ENCODE measurements at places on chromosomes 4 and X. TPM values are rescaled to one million over a fixed set of nuclear protein-coding genes. Genes with fewer than 3 reads are reported as not detected.

DNA sequence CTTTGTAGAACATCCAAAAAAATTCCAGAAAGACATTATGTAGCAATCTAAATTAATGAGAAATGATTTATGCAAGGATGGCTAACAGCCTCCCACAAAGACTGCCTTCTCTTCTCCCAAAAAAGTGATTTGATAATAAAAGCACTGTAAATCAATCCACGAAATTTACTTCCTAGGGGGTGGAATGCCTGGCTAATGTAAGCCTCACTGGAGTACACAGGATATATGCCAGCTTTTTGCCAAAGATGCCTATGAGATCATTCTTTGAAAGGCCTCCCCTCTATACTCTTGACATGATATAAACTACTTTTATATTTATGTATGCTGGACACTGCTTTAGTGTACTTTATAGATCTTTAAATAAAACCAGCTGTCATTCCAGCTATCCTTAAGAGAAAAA is 211.1 kb downstream of the ADAMTS3 start:
- DNase-seq, result no peak

DNA sequence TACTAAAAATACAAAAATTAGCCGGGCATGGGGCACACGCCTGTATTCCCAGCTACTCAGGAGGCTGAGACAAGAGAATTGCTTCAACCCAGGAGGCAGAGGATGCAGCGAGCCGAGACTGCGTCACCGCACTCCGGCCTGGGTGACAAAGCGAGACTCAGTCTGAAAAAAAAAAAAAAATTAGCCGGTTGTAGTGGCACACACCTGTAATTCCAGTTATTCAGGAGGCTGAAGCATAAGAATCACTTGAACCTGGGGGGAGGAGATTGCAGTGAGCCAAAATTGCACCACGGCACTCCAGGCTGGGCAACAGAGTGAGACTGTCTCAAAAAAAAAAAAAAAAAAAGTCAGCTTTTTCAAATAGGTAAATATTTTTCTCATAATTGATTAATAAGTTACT is 71.9 kb downstream of the WDFY3 start:
- no peak for DNase-seq

DNA sequence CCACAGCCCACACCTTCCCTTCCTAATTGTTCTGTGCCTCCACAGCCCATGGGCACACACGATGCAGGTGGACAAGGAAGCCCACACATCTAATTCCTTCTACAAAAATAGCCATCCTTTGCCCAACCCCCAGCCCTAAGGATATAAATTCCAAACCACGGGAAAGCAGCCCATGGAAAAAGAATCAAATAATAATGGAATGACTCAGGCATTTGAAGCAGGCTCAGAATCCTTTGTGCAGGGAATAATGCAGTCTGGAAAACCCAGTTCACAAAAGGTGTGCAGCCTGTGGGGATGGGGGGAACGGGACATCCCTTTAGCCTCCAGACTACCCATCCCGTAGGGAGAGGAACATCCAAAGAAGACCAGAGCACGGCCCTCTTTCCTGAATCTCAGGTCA is 342.3 kb upstream of the GALNT7 start:
- DNase-seq, result peak; percentile 28

DNA sequence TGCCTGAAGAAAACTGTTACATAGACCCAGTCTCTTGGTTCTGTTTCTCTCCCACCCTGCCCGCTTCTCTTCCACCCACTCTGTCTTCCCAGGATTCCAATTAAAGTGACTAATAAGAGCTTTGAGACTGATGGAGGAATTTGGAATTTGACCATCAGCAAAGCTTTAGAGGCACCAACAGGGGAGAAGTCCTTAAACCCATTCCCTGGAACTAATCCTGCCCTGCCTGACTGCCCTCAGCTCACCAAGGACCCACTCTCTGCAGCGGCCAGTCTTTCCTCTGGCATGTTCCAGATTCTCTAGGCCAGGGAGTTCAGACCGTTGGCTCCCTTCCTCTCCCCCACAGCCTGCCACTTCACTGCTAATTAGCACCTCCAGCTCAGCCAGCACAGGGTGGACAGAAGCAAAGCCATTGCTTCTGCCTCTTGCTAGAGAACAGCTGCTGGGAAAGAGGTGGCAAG is 23.9 kb downstream of the SCD5 start:
- DNase-seq, result no peak

DNA sequence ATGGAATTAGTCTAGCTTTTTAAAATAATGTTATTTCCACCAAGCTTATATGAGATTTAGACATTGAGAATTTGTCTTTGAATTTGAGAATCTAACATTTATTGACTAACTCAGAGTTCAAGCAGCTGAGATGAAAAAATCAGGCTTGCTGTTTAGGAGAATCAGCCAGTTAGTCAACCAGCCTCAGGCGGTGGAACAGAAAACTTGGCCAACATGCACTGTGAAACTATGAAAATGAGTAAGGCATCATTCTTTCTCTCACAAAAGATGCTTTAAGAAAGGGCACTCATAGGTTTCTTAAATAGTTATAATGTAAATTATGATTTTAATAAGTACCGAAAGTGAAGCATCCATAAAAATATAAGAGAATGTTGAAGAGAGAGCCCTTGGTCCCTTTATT is 84.2 kb downstream of the NFKB1 start:
- no peak for DNase-seq

DNA sequence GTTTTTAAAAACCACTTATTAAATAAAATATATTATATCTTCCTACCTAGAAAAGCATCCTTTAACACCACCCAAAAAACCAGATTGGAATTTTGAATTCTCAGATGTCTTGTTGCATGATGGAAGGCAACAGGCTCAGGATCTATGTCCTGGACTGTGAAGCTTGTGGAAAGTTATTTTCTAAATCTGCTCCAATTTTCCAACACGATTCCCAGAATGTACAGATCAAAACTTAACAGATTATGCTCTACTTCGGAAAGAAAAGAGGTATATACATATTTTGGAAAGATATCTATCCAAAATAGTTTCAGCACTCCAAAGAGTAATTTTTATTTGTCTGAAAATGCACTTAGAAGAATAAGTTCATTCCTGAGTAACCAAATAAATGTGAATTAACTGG is 291.7 kb upstream of the EMCN start:
- no peak for DNase-seq

DNA sequence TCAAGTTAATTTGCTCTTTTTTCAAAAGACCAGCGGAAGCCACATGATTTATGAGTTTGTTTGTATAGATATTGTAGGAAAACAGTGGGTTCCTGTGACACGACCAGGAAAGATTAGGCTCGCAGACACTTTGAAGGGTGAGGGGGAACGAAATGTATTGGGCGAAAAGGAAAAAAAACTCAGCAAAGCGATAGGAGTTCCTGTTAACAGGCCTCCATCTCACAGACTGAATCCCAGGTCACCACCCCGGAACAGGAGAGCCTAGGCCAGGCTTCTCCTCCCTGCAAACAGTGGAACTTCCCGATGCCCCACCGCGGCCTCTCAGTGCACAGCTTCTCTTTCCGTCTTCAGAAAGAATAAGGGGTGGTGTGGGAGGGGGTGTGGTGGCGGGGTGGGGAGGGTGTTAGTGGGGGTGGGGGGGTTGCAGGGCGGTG is 181.8 kb upstream of the GPRIN3 start:
- no peak for DNase-seq

DNA sequence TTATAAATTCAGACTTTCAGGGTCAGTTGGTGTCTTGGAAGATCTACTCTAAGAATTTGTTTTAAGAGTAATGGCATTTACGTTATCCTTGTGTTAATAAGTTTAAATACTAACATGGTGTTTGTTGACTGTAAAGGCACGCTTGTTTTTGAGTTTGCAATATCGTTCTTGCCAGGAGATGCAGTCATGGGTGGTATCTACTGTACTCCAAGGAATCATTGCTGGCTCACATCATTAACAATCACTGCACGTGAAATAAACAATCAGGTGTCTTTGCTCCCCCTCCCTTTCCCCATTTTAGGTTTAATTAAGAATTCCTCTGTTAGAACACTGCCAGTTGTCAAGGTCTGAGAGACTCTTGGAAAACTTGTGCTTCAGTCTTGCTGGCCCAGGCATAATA is 1.6 kb downstream of the HHIP start:
- no peak for DNase-seq

DNA sequence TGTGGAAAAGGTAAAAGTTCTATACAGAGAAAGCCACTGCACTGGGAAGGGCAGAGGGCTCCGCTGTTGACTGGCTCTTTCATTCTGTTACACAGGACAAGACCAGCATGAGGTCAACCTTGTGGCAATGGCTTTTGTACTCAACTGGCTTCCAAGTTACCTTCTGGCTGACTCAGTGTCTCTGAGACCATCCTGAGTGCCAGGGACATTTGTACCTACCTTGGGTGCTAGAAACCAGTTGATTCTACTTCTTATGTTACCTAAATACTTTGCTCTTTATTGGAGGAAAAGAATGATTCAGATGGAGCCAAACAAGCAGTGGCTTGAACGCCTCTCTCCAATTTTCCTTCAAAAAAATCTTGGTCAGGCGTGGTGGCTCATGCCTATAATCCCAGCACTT is 123.2 kb downstream of the RBM47 start:
- DNase-seq, result no peak

DNA sequence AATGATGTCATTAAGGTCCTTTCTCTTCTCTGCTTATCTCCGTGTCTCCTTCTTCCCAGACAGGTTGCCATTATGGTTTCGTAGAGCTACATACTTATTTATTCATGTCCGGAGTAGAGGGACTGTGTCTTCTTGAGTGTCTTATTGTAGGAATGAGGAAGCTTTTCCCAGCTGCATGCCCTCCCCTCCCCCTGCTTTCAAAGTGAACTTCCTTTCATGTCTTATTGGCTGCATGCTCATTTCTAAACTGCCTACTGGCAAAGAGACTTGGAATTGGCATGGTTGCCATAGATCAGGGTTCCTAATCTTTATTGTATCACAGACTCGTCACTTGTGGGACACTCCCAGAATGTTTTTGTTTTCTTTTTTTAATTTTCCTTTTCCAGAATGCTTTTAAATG is 15.4 kb downstream of the VAMP7 start:
- no peak for DNase-seq

DNA sequence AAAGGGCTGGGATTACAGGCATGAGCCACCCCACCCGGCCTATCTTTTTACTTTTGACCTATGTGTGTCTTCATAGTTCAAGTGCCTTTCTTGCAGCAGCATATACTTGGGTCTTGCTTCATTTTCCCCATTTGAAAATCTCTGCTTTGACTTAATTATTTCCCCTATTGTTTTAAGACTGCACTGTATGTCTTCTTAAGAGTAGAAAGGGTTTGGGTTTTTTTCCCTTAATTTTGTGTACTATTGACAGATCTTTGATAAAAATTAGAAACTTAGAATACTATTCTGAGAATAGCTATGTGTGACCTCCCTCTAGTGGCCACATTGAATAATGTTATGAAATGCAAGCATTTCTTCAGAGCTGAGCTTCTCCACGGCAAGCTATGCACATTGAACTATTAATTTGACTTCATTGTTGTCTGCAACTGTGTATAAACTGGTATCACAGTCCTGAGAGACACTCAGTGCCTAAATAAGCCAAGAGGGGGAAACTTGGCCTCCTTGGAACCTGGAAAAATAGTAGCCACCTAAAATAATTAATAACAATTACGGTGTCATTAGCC is 8.7 kb upstream of the SLC25A4 start:
- DNase-seq, result peak; percentile 69

DNA sequence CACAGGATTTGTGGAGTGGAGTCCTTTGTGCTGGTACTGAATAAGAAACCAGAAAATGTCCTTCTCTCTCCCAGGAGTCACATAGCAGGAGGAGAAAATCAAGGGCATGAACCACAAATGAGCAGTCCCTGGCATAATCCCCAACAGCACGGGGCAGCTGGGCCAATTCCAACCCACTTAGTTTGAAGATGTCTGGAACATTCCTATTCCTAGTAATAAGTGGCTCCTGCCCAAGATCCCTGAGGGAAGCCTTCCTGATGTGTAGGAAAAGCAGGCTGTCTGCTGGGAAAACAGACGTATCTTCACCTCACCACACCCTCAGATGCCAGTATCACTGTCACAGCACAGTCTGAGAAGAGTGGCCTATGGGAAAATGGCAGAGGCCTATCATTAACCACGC is 182.8 kb upstream of the MAP3K15 start:
- peak; percentile 70 for DNase-seq

GRCh38 chr4:116183241-116183640 is 902.1 kb downstream of the TRAM1L1 start:
- no peak for DNase-seq

GRCh38 chr4:183657564-183657963 is 1.4 kb downstream of the RWDD4 start:
- no peak for DNase-seq

GRCh38 chr4:102042871-102043802 is 252.6 kb downstream of the BANK1 start:
- peak; percentile 30 for DNase-seq

DNA sequence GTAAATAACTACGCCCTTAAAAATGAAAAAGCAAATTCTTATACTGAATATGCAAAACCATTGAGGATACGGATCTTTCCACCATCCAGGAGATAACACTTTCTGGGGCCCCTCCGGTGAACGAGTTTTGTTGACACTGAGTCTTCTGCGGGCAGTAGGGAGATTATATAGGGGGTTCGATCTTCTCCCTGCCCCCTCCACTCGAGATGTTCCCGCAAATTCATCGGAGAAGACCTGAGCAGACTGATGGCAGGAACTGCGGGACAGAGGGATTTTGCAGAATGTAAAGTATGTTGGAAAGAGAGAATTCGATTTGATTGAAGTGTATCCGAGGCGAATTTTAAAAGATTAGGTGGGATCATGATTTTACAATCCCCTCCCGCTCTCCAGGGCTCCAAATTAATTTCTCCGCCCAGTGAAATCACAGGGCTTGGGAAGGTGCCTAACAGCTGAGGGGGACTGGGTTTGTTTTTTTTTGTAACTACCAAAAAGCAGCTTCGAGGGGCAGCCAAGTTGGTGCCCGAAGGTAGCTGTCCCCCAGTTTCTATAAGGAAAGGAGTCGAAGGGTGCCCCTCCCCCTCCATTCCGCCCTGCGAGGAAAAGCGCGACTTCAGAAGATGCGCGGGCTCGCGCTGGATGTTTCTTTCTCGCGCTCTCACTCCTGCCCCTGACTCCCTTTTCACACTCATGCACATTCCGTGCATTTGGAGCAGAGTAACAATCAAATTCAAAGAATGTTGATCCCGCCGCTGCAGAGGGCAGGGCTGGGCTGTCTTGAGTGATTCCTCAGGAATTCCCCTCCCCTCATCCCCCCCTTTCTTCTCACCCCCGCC is 1.2 kb downstream of the TMEM255A start:
- peak; percentile 38 for DNase-seq

- DNase-seq, result no peak
Observed at GRCh38 chr4:95500361-95500760, 48.4 kb downstream of the UNC5C start.

GRCh38 chr4:7128644-7129043 is 60.8 kb upstream of the GRPEL1 start:
- DNase-seq, result no peak

Gene GAGE13
- total RNA-seq, result not detected

Gene DCLK2
- 1.2 TPM for total RNA-seq

Gene RENBP
- total RNA-seq, result not detected

Gene GPC4
- total RNA-seq, result 6.4 TPM

Gene ACE2
- 0.81 TPM for total RNA-seq

Gene TLR10
- total RNA-seq, result not detected

Gene WAS
- total RNA-seq, result not detected

Gene TMEM47
- 4.7 TPM for total RNA-seq

Gene ANAPC10
- total RNA-seq, result 26.0 TPM

Gene MAGEC1
- not detected for total RNA-seq

Gene NSDHL
- total RNA-seq, result 32.3 TPM

Gene HHIP
- 2.3 TPM for total RNA-seq

Gene CPE
- total RNA-seq, result 15.5 TPM

Gene MAOB
- not detected for total RNA-seq

Gene MYOZ2
- total RNA-seq, result not detected

Measured in PC-3 (cell line).